Endothelial cell (in vitro differentiated cells): ENCODE measurements at places on chromosomes 3 and 15. TPM values are rescaled to one million over a fixed set of nuclear protein-coding genes. Genes with fewer than 3 reads are reported as not detected.

WNT7A gene
- total RNA-seq: not detected

UNC13C gene
- total RNA-seq: 0.08 TPM

SERPINI2 gene
- total RNA-seq: not detected

DPPA4 gene
- total RNA-seq: 80.5 TPM

SLC51B gene
- not detected for total RNA-seq

CYP8B1 gene
- total RNA-seq: not detected

FYCO1 gene
- total RNA-seq: 13.8 TPM

TGM4 gene
- total RNA-seq: not detected

TPM1 gene
- total RNA-seq: 106 TPM

TTLL13 gene
- total RNA-seq: not detected

DNA sequence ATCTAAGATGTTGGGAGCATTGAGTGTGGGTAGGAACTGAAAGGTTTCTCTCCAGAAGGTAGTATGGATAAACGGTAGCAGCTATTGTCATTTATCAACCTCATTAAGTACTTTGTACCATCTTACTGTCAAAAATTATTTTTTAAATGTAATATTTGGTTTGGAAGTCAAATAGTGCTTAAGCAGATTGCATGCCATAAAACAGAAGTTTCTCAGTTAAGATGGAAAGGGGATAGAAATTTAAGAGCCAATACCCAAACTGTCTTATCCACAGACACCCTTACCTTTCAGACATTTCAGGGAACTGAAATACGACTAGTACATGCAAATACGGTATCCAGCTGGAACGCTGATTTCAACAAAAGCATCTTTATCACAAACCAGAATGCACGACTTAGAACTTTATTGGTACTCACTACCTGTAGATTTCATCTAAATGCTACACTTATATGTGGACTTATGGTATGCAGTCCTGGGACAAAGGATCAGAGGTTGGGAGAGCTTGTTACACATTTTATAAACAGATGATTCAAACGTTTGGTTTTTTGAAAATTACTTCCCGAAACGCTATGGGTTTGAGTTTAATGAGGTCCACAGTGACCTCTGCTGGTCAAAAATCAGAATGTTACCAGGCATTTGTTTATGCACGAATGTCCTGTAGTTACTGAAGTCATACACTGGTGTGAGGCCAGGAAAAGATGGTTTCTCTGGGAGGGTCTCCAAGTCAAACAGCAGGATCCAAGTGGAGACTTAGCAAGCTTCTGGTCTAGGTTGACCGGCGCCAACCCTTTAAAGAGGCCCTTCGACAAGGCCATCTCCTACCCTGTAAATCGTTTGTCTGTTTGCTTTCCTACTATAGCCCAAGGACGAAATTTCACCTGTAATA lies 45.7 kb upstream of the DUT start:
- H3K4me1 ChIP-seq: no peaks in the 10 kb centered on the region
- DNase-seq: peak; percentile 68
- no peak overlapping the region for H3K4me3 ChIP-seq
- no peaks in the 10 kb centered on the region for H3K27me3 ChIP-seq
- H3K27ac ChIP-seq: no peak overlapping the region

GRCh38 chr15:69395991-69396390 lies 18.2 kb upstream of the KIF23 start:
- H3K36me3 ChIP-seq: no peaks in the 10 kb centered on the region
- H3K27ac ChIP-seq: no peak overlapping the region
- H3K27me3 ChIP-seq: peaks cover 5% of the 10 kb centered on the region
- H3K4me3 ChIP-seq: no peak overlapping the region
- H3K4me1 ChIP-seq: no peaks in the 10 kb centered on the region

GRCh38 chr3:114569186-114569585 lies 275.4 kb downstream of the TIGIT start:
- no peak overlapping the region for H3K27ac ChIP-seq
- H3K27me3 ChIP-seq: no peaks in the 10 kb centered on the region
- no peak for DNase-seq
- H3K4me3 ChIP-seq: no peak overlapping the region
- H3K36me3 ChIP-seq: no peaks in the 10 kb centered on the region

DNA sequence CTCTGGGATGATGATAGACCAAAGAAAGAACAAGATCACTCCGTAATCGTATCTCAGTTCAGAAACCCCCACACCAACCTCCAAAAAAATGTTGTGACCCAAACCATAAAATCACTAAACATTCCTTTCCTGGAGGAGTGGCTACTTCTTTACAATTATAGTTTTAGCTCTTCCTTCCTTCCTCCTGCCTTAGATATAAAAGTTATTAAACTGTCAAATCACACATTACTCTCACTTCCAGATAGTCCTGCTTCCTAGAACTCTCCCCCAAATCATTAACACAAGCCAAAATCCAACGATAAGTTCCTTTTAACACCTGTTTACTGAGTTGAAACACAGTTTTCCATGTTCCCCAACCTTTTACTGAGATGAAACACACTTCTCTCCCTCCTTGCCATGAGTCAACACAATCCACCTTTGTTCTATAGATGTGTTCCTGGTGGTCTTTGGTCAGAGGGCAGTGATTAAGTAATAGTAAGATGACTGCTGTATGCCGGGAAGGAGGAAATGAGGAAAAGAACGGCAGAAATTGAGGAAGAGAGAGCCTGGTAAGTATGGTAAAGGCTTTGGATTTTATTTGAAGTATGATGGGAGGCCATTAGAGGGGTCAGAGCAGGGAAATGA lies 8.3 kb upstream of the CRYGS start:
- no peaks in the 10 kb centered on the region for H3K4me1 ChIP-seq
- DNase-seq: no peak
- H3K27me3 ChIP-seq: peaks cover 2% of the 10 kb centered on the region
- H3K27ac ChIP-seq: no peak overlapping the region
- no peak overlapping the region for H3K4me3 ChIP-seq

DNA sequence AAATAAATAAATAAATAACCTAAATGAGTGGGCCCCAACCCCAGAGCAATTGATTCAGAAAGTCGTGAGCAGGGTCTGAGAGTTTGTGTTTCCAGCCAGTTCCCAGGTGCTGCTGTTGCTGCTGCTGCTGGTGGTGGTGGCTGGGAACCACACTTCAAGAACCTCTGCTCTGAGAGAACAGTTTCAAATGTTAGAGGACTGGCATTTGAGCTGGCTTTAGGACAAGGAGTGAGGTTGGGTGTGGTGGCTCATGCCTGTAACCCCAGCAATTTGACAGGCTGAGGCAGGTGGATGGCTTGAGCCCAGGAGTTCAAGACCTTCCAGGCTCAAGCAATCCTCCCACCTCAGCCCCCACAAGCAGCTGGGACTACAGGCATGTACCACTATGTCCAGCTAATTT lies 123.1 kb upstream of the UBE2E1 start:
- no peak for DNase-seq
- no peaks in the 10 kb centered on the region for H3K4me1 ChIP-seq
- H3K27ac ChIP-seq: no peak overlapping the region
- no peaks in the 10 kb centered on the region for H3K27me3 ChIP-seq
- no peaks in the 10 kb centered on the region for H3K36me3 ChIP-seq
- no peak overlapping the region for H3K4me3 ChIP-seq

DNA sequence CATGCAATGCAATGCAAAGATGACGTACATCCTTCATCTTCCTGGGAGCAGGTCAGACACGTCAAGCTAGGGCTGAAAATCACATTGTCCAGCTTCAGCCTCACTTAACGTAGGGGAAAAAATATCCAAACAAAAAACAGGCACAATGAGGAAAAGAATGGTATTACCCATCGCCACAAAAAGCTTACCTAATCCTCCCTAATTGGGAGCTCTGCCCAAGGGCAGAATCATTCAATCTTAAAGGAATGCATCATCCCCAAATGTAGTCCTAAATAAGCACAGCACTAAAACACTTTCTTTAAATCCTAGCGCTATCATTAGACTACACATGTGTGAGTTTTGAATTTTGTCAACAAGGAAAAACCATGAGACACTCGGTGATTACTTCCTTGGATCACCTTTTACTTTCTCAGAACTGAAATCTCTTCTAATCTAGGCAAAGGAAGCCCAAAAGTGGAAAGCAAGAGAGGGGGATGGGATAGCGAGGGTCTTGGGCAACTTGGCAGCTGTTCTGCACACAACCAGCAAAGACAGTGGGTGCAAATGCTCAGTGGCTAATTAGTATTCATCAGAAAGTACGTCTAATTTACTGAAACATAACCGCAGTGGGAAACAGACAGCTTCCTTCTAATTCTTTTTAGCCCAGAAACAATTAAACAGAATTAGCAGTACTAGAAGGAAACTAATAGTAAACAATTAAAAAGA lies 87.4 kb downstream of the ADAMTS9 start:
- DNase-seq: no peak
- H3K4me1 ChIP-seq: peaks cover 35% of the 10 kb centered on the region
- no peak overlapping the region for H3K4me3 ChIP-seq
- H3K27ac ChIP-seq: peak overlapping the region; percentile 15
- H3K27me3 ChIP-seq: peaks cover 4% of the 10 kb centered on the region

GRCh38 chr3:42752961-42753360 lies 20.1 kb downstream of the CCDC13 start:
- H3K4me3 ChIP-seq: no peak overlapping the region
- H3K27me3 ChIP-seq: peaks cover 6% of the 10 kb centered on the region
- DNase-seq: no peak
- H3K27ac ChIP-seq: no peak overlapping the region

DNA sequence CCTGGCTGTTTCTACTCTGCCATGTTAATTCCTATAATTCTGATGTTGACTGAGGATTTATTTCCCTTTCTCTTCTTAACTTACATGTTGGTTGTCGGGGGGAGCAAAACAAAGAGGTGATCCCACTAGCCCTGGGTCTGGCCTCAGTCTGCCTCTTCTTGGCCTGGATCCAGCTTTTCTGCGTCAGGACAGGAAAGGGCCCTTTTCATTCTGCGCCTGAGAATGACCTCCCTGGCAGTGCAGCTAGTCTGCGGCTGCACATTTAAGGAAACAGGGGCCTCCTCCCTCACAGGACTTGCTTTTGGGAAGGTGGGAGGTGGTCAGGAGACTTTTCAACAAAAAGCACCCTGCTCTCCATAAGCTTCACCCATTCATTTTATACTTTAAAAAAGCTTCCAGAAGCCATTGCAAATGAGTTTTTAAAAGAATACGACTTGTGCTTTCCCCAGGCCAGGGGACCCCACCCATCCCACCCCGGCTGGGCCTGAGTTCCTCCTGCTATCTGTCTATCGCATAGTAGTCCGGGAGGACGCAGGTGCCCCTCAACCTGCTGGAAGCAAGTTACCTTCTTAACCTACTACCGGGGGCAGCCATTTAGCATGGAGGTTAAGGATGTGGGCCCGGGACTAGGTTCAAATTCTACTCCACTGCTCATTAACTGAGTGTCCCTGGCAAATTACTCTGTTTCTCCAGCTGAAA lies 21.3 kb upstream of the EHD4 start:
- no peaks in the 10 kb centered on the region for H3K36me3 ChIP-seq
- H3K4me3 ChIP-seq: no peak overlapping the region
- DNase-seq: no peak
- no peak overlapping the region for H3K27ac ChIP-seq
- H3K27me3 ChIP-seq: peaks cover 4% of the 10 kb centered on the region

DNA sequence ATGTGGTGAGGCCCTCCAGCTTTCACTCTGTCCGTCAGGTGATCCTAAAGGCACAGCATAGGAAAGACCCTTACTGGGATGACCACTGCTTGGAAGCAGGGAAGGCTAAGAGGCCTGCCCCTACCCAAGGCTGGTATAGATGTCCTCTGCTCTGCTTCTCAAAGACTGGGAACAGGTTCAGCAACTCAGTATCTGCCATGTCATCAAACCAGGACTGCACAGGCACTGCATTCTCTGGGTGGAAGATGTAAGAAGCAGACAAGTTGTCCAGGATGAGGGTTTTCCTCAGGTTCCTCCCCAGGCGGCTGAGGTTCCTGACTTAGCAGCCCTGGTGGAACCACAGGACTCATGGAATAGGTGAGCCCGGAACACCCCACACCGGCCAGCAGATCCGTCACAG lies 4.7 kb downstream of the FAM98B start:
- no peak overlapping the region for H3K4me3 ChIP-seq
- H3K4me1 ChIP-seq: peaks cover 7% of the 10 kb centered on the region
- DNase-seq: no peak
- no peak overlapping the region for H3K27ac ChIP-seq

GRCh38 chr15:70348581-70349344 lies 251.0 kb upstream of the TLE3 start:
- no peak for DNase-seq
- no peak overlapping the region for H3K4me3 ChIP-seq
- no peaks in the 10 kb centered on the region for H3K4me1 ChIP-seq
- no peak overlapping the region for H3K27ac ChIP-seq
- H3K36me3 ChIP-seq: no peaks in the 10 kb centered on the region

GRCh38 chr3:129485721-129486663 lies 42.4 kb upstream of the RHO start:
- H3K36me3 ChIP-seq: peaks cover 19% of the 10 kb centered on the region
- H3K27ac ChIP-seq: peak overlapping the region; percentile 70
- no peak overlapping the region for H3K4me3 ChIP-seq
- DNase-seq: no peak
- H3K4me1 ChIP-seq: peaks cover 66% of the 10 kb centered on the region

DNA sequence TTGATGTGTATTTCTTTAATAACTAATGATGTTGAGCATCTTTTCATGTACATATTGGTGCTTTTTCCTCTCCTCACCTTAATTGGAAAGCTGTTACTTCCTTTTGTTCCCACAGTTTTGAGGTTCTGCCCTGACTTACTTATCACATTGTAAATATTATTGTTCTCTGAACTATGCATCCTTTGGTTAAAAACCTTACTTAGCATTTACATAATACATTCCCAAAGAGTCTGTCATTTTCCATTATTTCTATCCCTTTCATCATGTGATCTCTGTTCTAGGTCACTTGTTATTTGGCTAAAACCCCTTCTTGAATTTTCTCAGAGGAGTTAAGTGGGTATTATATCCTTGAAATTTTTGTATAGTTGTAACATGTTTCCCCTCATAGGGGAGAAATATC lies 33.0 kb downstream of the SLC12A6 start:
- no peak overlapping the region for H3K27ac ChIP-seq
- DNase-seq: no peak
- no peak overlapping the region for H3K4me3 ChIP-seq
- H3K36me3 ChIP-seq: peaks cover 4% of the 10 kb centered on the region
- H3K4me1 ChIP-seq: peaks cover 1% of the 10 kb centered on the region

- H3K4me1 ChIP-seq: peaks cover 2% of the 10 kb centered on the region
- no peak overlapping the region for H3K27ac ChIP-seq
- H3K4me3 ChIP-seq: no peak overlapping the region
Observed at GRCh38 chr15:29127506-29128430, 141.9 kb downstream of the NSMCE3 start.

DNA sequence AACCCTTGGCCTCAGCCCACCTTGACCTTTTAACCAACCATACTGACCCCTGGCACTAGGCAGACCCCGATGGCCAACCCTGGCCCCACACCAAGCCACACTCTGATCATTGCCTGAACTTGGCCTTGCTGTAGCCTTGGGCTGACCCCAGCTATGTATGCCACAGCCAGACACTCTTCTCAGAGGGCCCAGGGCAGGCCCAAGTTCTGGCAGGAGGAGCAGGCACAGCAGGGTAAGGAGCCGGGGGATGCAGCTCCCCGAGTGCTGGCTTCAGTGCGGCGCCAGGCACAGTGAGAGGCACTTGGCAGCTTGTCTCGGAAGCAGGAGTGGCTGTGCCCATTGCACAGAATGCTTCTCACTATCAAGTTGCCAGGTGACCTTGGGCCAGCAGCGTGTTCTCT lies 22.3 kb downstream of the PRR20G start:
- peak overlapping the region; percentile 22 for H3K27ac ChIP-seq
- H3K4me3 ChIP-seq: no peak overlapping the region
- peaks cover 3% of the 10 kb centered on the region for H3K36me3 ChIP-seq
- H3K4me1 ChIP-seq: peaks cover 10% of the 10 kb centered on the region

GRCh38 chr3:54434756-54435155 lies 312.4 kb downstream of the CACNA2D3 start:
- H3K27me3 ChIP-seq: peaks cover 1% of the 10 kb centered on the region
- H3K27ac ChIP-seq: no peak overlapping the region
- no peak for DNase-seq
- no peaks in the 10 kb centered on the region for H3K36me3 ChIP-seq
